ENCODE measurements at places on chromosomes 13 and 19.
A peak's percentile ranks its signal among the peaks of the same experiment; 100 is the strongest.

GRCh38 chr13:113150550-113151365, 7.7 kb upstream of the PROZ start:
- no peak for DNase-seq

DNA sequence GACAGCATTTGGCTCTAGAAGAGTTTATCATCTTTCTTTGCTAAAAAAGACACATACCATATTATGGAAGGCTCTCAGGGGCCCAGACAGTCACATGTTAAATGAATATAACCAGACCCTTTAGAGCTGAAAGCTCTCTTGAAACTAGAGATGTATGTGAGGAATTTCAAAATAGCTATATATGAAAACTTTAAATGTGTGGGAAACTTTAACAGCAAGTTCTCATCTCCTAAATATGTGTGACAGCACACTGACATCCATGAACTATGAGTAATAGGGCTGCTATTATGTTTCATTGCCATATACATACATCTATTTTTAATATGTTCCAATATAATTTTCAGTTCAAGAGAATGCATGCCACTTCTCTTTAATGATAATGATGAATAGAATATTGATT, 509.5 kb downstream of the GPC6 start:
- DNase-seq: no peak

DNA sequence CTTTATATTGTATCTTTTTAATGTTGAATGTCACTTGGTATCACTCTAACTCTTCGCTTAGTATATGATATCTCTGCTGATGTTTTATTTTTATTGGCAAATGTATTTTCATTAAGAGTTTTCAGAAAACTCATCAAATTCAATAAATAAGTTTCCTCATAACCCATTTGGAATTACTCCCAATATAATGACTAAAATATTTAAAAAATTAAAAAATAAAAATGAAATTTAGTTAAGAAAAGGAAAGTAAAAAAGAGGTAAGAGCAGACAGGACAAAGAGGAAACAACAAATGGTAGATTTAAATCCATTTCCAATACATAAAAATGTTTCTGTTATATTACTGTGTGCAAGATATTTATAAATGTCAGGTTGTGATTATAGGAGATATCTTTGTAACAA, 548.9 kb upstream of the SPRY2 start:
- DNase-seq: no peak

GRCh38 chr19:29086182-29086581, 126.8 kb downstream of the UQCRFS1 start:
- no peak for DNase-seq

- no peak for DNase-seq
These were observed 41.7 kb downstream of the SPATA13 start for GRCh38 chr13:24202215-24202614.

- DNase-seq: no peak
These were observed 40.6 kb upstream of the EEF1AKMT1 start for GRCh38 chr13:20814224-20814910.

- DNase-seq: peak; percentile 44
These were observed 801 bp downstream of the KCTD12 start for GRCh38 chr13:76885203-76886004.

- DNase-seq: no peak
These were observed 9.1 kb upstream of the ZNF536 start for GRCh38 chr19:30363073-30363472.

DNA sequence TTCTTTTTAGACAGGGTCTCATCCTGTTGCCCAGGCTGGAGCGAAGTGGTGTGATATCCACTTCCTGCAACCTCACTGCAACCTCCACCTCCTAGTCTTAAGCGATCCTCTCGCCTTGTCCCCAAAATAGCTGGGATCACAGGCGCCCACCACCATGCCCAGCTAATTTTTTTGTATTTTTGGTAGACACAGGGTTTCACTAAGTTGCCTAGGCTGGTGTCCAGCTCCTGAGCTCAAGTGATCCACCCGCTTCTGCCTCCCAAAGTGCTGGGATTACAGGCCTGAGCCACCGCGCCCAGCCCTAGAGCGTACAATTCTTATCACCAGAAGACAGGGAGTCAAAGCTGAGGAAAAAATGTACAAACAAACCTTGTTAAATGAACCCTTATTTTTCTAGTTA, 4.5 kb upstream of the ELOF1 start:
- DNase-seq: no peak

GRCh38 chr13:79096099-79096498, 310.0 kb downstream of the RBM26 start:
- DNase-seq: no peak

DNA sequence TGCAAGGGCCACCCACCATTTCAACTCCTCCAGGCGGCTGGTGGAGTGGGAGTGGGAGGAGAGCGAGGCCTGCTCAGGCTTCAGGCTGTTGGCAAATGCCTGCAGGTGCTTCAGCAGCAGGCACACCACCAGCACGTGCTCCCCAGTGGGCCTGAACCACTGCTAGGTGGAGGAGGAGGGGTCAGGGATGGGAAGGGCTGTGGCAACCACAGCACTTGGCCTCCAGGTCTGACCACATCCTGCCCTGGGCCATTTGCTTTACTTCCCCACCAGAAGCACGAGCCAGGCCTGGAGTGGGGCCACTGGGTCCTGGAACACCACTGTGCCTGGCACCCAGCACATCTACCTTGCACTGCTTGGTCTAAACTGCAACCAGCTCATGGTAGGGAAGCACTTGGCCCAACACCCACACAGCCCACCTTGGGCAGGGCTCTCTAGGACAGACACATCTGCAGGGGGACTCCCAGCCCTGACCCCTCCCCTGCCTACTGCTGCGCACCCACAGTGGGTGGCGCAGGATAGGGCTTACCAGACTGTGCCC, 26.2 kb downstream of the TUBA3C start:
- no peak for DNase-seq

DNA sequence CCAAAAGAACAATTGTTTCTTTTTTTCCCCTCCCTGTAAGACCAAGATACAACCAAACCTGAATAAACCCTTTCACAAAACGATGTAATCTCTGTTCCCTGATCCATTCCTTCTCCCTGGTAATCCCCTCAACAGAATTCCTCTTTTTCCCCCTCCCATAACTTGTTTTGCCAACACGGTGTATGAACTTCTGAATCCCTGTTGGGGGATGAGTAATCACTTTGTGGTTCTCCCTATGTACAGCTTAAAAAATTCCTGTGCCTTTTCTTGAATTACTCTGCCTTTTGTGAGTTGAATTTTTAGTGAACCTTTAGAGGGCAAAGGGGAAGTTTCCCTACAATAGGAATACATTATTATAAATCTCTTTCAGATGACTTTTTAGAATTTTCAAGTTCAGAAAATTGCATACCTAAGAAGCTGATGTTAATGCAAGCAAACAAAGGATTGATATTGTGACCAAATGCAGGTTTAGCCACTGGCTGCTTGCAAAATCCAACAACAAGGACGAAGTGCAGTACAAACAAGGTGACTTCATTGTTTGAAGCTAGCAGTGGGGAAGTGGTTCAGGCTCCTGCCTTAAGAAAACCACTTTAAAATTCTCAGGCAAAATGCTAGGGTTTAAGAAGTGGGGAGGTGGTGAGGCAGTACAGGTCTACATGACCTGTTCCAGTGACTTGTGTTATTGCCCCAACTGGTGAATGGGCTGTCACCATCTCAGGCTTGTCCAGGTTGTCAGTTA, 15.0 kb upstream of the EPSTI1 start:
- no peak for DNase-seq

GRCh38 chr13:36822785-36823184, 3.8 kb downstream of the RFXAP start:
- DNase-seq: no peak

GRCh38 chr19:47142779-47143178, 12.1 kb downstream of the SAE1 start:
- no peak for DNase-seq

GRCh38 chr13:43041369-43041921, 18.1 kb downstream of the DNAJC15 start:
- no peak for DNase-seq

- no peak for DNase-seq
These were observed 807.5 kb upstream of the SLC10A2 start for GRCh38 chr13:103873725-103874124.

DNA sequence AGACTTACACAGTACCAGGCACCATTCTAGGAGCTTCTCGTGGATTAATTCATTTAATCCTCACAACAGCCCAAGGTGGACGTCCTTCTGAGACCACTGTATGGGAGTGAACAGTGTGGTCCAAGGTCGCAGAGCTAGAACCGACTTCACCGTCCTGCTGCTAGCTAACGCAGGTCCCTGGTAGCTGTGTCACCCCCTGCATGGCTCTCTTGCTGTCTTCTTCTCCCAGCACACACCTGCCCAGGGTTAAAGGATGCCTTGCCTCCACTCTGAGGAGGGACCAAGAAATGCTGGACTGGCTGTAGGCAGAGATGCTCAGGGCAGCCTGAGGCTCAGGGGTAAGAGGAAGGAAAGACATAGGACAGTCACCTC, 3.0 kb downstream of the AKT2 start:
- no peak for DNase-seq

DNA sequence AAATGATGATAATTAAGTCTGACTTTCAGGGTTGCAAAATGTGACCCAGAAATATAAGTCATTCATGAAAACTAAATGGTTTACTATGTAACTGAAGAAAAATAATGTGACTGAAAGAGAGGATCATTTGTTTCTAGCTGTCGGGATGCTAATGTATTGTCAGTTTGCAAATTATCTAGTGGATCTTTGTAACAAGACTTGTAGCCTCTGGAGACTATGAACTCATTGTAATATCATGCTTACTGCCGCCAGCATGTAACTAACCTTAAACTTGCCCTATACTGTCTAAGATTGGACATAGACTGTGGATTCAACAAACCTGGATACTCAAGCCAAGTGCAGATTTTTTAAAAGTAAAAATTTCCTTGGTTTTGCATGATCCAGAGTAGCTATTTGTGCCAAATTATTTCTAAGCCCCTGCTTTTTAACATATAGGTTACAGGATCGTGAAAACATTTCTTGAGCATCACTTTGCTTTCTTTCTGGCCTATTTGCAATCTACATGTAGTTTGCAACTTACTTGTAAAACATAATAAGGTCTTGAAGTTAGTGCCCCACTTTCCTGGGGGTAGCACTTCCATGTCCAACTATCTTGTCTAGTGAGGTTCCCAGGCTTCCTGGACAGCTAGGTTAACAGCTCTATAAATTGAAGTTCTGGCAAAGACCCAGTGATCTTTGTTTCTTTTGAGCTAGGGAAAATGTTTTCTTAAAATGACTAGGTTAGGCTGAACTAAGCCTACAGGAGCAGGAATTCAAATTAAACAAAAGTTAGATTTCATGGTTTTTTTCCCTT, 3.3 kb upstream of the POSTN start:
- DNase-seq: no peak

DNA sequence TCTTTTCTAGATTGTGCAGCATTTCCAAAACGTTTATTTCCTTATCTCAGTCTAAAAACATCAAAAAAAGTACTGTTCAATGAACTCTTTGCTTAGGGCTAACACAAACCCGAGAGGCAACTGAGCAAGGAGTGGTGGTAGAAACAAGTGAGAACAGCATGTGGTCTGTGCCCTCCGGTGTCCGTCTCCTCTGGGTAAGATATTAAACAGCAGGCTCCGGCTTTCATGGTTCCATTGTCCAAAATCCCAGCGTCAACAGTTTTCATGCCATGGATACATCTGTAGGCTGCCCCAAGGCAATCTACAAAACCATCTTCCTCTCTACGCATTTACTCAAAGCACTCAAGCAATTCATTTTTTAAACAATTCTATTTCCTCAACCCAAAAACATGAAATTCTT, 22.8 kb downstream of the DCLK1 start:
- DNase-seq: no peak

DNA sequence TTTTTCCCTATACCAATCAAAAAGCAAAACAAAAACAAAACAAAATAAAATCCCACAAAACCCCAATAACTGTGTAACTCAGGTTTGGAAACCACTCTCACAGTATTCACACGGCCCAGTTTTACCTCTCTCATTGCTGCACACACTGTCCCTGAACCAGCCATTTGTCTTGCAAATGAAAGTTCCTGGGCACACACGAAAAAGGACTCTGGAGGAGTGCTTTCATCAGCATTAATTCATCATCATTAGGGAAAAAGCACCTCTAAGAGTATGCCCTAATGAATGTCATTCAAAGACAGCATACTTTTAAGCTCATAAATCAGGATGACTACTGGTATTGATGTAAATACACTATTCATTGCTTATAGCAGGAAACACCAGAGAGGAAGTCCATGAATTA, 306.3 kb downstream of the DNAJC15 start:
- no peak for DNase-seq

DNA sequence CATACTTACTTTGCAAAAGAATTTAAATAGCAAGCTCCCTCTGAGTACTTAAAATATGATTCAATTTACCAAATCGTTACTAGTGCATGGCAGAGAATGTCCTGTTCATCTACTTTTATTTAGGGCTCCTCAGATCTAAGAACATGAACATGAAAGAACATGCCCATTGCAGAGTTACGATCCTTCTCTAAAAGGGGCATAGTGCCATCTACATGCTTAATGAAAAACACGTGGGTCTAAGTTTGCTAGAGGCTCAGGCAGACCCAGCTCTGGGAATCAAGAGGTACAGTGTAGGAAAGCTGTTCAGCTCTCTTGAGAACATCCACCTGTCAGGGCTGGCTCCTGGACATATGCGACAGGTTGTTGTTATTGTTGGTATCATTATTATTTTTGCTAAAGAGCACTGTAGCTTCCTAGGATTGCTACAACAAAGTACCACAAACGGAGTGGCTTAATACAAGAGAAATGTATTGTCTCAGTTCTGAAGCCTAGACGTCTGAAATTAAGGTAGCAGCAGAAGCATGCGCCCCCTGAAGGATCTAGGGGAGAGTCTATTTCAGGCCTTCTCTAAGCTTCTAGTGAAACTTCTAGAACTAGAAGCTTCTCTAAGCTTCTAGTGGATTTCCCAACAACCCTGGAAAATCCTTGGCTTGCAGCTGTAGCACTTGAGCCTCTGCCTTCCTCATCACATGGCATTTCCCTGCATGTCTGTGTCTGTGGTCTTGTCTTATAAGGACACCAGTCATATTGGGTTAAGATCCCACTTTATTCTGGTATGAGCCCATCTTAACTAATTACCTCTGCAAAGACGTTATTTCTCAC, 133.9 kb downstream of the DCT start:
- no peak for DNase-seq

GRCh38 chr13:29758531-29759114, 91.8 kb downstream of the UBL3 start:
- DNase-seq: no peak

Measured in NT2/D1 (cell line).